ENCODE measurements at places on chromosomes 2 and 18.

DNA sequence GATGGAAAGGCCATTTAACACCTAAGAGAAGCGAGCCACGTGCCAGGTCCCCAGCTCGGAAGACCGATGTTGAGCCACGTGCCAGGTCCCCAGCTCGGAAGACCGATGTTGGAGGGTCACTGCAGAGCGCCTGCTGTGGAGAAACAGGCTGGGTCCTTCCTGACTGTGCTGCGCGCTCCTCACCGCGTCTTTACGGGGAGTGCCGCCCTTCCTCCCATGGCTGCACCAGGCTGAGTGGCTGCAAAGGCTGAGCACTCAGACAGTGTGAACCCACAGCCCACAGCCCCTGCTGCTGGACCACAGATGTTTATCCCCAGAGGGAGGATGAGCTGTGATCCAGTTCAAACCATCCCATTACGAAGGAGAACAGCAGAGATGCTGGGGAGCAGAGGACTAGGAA, 55.7 kb downstream of the RTP5 start:
- no peaks in the 10 kb centered on the region for H3K27me3 ChIP-seq
- no peak overlapping the region for H3K4me3 ChIP-seq
- no peak overlapping the region for H3K27ac ChIP-seq

DNA sequence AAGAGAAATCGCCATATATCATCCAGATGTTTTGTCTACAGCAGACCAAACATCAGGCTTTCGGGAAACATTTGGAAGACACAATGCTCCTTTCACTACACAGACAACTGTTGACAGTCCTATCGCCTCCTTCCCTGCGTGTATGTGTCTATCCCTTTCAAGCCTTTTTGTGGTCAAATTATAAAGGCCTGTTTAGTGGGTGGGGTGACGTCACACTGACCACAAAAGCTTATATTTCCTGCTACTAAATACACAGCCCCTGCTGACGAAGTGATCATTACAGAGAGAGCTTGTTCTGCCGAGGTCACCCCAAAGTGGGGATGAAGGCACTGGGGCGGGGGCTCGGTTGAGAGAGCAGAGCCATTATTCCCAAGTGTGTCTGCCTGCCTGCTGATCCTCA, 302.7 kb upstream of the TNP1 start:
- H3K4me3 ChIP-seq, result no peak overlapping the region
- peaks cover 10% of the 10 kb centered on the region for H3K27me3 ChIP-seq
- no peaks in the 10 kb centered on the region for H3K36me3 ChIP-seq
- H3K4me1 ChIP-seq, result peaks cover 5% of the 10 kb centered on the region
- DNase-seq, result no peak

DNA sequence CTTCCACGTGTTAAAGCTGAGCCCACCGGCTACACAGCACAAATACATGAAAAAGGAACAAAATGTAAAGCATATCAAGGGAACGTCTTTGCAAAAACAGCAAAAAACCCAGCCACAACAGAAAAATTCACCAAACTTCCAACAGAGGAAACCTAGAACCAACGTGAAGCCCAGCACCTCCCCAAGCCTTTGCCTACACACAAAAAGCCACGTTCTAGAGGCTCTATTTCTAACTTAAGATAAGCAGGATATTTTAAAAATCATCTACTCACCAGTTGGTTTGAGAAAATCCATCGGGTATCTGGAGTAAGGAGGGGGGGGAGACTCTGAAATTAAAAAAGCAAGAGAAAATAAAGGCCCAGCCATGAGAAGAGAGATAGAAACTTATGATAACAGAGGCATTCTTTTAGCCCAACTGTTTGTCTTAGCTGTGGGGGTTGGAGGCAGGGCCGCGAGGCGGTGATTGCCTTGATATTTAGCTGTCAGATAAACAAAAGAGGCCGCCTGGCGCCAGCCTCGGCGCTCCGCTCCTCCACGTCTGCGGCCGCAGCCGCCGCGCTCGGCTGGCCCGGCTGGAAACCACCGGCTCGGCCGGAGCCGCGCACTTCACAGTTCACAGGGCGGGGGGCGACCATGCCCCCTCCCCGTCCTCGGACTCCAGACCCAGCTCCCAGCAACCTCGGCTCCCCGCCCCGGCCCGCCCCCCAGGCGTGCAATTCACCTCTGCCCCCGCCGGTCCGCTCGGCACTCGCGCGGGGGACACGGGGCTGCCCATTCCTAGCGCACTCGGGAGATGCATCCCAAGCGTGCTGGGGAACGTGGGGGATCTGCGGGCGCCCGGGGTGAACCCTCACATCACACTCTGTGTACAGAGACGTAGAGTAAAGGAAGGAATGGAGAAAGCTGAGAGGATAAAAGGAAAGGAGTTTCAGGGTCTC, 2.4 kb downstream of the SMAD7 start:
- H3K4me1 ChIP-seq, result peaks cover 29% of the 10 kb centered on the region
- no peak for DNase-seq
- H3K27me3 ChIP-seq, result no peaks in the 10 kb centered on the region
- H3K36me3 ChIP-seq, result no peaks in the 10 kb centered on the region
- peak overlapping the region; percentile 93 for H3K4me3 ChIP-seq
- peak overlapping the region; percentile 90 for H3K27ac ChIP-seq

GRCh38 chr18:48544116-48544515, 5.3 kb downstream of the CTIF start:
- H3K27ac ChIP-seq, result no peak overlapping the region
- no peak overlapping the region for H3K4me3 ChIP-seq
- peaks cover 5% of the 10 kb centered on the region for H3K4me1 ChIP-seq
- peaks cover 5% of the 10 kb centered on the region for H3K27me3 ChIP-seq
- DNase-seq, result no peak

- no peak overlapping the region for H3K4me3 ChIP-seq
- DNase-seq, result no peak
- H3K4me1 ChIP-seq, result no peaks in the 10 kb centered on the region
- H3K36me3 ChIP-seq, result no peaks in the 10 kb centered on the region
- no peak overlapping the region for H3K27ac ChIP-seq
These were observed 370.0 kb downstream of the SLC4A3 start for GRCh38 chr2:219997341-219997851.

DNA sequence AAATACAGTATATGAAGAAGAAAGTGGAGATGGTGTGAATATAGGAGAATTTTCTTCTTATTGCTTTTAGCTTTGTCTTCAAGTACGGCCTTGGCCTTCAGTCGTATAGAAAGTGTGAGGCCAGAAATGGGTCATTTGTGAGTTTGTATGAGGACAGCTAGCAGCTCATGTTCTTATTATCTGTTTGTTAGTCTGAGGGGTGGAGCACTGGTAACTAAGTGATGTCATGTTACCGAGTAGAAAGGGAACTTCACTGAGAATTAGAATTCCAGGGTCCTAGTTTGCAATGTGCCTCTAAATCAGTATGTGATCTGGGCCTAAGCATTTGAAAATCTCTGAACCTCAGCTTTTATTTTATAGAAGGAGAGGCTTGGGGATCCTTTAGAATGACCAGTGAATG, 588.6 kb downstream of the NRXN1 start:
- no peak overlapping the region for H3K27ac ChIP-seq
- no peak overlapping the region for H3K4me3 ChIP-seq
- DNase-seq, result no peak
- no peaks in the 10 kb centered on the region for H3K4me1 ChIP-seq
- no peaks in the 10 kb centered on the region for H3K36me3 ChIP-seq

- H3K27ac ChIP-seq, result no peak overlapping the region
- H3K4me1 ChIP-seq, result peaks cover 13% of the 10 kb centered on the region
- no peaks in the 10 kb centered on the region for H3K27me3 ChIP-seq
- no peak for DNase-seq
These were observed 12.5 kb upstream of the ITGA4 start for GRCh38 chr2:181444654-181445053.
